ENCODE measurements at places on chromosomes 12 and 14. TPM values are rescaled to one million over a fixed set of nuclear protein-coding genes. Genes with fewer than 3 reads are reported as not detected.

MGP gene
- total RNA-seq, result 1,009 TPM

TAS2R19 gene
- 6.1 TPM for total RNA-seq

CMKLR1 gene
- total RNA-seq, result 10.9 TPM

LMNTD1 gene
- not detected for total RNA-seq

TMTC3 gene
- total RNA-seq, result 21.4 TPM

DDX11 gene
- 15.0 TPM for total RNA-seq

ACAD10 gene
- total RNA-seq, result 23.5 TPM

CLEC6A gene
- not detected for total RNA-seq

SOAT2 gene
- not detected for total RNA-seq

TAC3 gene
- total RNA-seq, result 3.9 TPM

P2RX7 gene
- 4.8 TPM for total RNA-seq

HOXC12 gene
- total RNA-seq, result not detected

PPFIA2 gene
- total RNA-seq, result 1.8 TPM

SMCO2 gene
- total RNA-seq, result not detected

EFCAB11 gene
- total RNA-seq, result 7.8 TPM

Measured in sigmoid colon (tissue), 7 donors.